ENCODE measurements at places on chromosomes 4 and X. TPM values are rescaled to one million over a fixed set of nuclear protein-coding genes. Genes with fewer than 3 reads are reported as not detected.
A peak's percentile ranks its signal among the peaks of the same experiment; 100 is the strongest.

The ARHGEF6 gene
- total RNA-seq = not detected

- no peak for DNase-seq
Observed at GRCh38 chr4:41819621-41820020, 71.1 kb upstream of the PHOX2B start.

The PIR gene
- 53.3 TPM for total RNA-seq

DNA sequence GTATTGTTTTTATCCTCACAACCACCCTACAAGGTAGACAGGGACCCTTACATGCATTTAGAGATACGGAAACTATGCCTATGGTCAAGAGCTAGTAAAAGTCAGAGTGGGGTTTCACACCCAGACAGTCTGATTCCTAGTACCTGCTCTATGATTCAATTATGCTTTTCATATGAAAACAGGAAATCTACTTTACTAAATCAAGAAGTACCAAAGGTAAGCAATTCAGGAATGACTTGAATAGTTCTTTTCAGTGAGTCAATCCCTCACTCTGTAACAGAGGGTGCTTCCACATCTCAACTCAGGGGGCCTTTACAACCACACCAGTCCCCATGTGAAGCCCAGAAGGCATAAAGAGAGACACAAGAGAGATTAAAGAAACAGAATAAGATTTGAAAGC, 191.4 kb downstream of the PPP3CA start:
- no peak for DNase-seq

- DNase-seq = no peak
Observed at GRCh38 chrX:119145241-119145653, 17.6 kb upstream of the KIAA1210 start.

GRCh38 chr4:138367942-138368341, 125.8 kb upstream of the SLC7A11 start:
- DNase-seq = peak; percentile 30

- DNase-seq = no peak
Observed at GRCh38 chrX:25343060-25343459, 327.3 kb upstream of the ARX start.

The HEPH gene
- total RNA-seq = not detected

DNA sequence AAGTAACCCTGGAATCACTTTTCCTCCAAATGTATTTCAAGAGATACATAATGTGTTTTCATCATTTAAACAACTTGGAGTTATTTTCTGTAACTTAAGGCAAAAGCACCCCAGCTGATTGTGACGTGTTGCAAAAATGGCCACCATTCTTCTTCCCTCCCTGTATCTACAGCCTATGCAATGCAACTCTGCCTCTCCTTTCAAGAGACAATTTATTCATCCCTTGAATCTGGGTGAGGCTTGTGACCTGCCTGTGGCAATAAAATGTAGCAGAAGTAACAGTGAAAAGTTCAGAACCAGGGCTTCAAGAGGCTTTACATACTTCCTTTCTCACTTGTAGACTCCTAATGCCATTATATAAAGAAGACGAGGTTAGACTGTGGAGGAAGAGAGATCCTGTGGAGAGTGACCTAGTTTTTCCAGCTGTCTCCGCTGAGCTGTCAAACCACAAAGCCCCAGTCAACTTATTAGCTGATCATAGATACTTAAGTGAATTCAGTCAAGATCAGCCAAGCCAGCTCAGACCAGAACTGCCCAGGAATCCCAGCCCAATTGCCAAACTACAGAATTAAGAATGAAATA, 81.0 kb upstream of the KLF3 start:
- DNase-seq = no peak

The MSANTD1 gene
- 0.22 TPM for total RNA-seq

- DNase-seq = peak; percentile 22
Observed at GRCh38 chr4:42492962-42493361, 95.7 kb downstream of the SHISA3 start.

The MAGEE1 gene
- total RNA-seq = 1.2 TPM

- DNase-seq = no peak
Observed at GRCh38 chr4:7226439-7226838, 34.1 kb downstream of the SORCS2 start.

GRCh38 chr4:24229978-24230377, 340.1 kb upstream of the PPARGC1A start:
- DNase-seq = no peak

DNA sequence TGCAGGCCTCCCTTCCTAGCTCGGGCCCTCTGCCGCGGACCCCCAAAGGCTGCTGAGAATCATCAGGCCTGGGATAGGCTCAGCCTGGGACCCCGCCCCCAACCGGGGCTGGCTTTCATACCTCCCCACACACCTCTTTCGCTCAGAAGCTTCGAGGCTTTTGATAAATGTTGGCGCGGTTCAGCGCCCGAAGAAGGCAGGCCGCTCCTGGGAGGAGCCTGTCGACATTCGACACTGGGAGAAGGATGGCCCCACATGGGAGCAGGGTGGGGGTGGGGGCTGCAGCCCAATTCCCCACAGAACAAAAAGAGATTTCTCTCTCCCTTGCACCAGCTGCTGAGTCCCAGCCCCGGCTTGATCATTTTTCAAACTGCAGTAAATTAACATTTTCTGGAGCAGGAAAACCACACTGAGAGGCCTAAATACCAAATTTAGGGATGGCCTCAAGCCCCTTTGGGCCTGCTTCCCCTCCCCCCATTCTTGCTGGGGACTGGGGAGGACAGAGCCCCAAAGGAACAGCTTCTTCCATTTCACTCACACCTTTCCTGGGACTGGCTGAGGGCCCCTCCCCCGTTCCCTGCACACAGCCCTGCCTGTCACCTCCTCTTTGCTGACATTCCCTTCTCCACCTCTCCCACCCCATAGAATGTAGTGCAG, 112.9 kb upstream of the PJA1 start:
- no peak for DNase-seq

DNA sequence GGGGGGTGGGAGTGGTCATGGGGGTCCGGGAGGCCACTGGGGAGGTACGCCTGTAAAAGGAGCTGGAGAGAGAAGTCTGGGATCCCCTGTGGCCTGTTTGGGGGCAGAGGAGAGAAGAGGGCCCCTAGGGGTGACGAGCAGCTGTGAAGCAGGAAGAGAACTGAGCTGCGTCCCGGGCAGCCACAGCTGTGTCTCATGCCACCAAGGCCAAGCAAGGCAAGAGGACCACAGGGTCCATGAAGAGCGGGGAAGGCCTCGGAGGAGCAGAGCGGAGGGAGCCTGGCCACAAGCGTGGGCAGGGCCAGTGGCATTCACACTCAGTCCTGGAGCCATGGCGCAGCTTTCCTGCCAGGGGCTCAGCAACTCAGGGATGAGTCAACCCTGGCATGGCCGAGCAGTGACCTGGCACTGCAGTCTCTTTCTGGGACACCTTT, 13.6 kb upstream of the NAT8L start:
- no peak for DNase-seq

- peak; percentile 12 for DNase-seq
Observed at GRCh38 chr4:17324386-17324830, 187.5 kb downstream of the QDPR start.

Data from HepG2 (cell line).